ENCODE measurements at places on chromosomes 11 and 22. TPM values are rescaled to one million over a fixed set of nuclear protein-coding genes. Genes with fewer than 3 reads are reported as not detected.
A peak's percentile ranks its signal among the peaks of the same experiment; 100 is the strongest.

GRCh38 chr11:4025248-4025966 lies 69.2 kb upstream of the RRM1 start:
- no peak for DNase-seq

The MRGPRX4 gene
- not detected for total RNA-seq

- DNase-seq, result no peak
These were observed 15.7 kb downstream of the RAC2 start for GRCh38 chr22:37228106-37229011.

DNA sequence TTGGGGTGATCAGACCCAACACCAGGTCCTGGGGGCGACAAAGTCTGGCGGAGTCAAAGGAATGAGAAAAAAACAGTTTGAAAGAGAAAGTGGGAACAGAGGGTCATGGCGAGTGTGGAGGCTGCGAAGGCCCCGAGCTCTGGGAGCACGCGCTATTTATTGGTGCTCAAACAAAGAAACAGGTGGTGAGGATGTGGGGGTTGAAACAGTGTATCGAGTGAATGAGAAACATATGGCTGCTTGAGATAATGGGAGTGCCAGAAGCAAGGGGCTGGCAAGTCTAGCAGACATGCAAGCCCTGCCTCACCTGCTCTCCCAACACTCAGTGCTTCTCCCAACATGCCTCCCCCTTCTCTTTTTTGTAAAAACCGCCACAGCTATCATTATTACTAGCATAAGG lies 7.8 kb upstream of the DUSP18 start:
- DNase-seq, result no peak

DNA sequence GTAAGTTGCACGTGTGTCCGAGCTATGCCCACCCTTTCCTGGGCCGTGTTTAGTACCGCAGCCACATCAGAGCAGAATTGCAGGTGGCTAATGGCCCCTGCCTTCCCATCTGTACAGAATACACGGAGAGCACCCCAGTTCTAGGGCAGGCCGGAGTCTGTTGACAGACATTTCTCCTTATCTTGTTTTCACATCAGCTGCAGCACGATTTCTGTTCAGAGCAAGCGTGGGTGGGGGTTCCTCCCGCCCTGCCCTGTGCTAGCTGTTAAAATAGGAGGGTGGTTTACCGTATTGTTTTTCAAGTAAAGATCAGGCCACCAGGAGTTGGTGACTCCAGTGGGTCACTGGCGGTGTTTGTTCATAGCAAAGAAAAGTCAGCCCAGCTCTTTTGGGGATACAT lies 41.1 kb downstream of the UBASH3B start:
- no peak for DNase-seq

The PKP3 gene
- 0.32 TPM for total RNA-seq

DNA sequence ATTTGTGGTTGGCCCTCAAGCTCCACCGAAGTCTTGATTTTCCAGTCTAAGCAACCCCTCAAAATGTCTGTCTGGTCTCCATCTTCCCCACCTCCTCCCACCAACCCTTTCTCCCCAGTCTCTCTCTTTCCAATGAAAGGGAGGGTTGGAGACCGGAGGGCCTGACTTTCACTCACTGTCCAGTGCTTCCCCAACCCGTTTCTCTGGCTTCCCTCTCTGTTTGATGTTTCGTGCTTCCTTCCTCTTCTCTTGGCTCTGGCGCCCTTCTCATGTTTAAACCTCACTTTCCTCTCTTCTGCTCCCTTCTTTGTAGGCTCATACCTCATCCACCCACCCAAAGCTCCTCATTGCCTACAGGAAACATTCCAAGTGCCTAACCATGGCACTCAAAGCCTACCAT lies 11.1 kb upstream of the VPS37C start:
- DNase-seq, result no peak

The FAU gene
- total RNA-seq, result 714 TPM

The BRD1 gene
- total RNA-seq, result 17.5 TPM

The LDLRAD3 gene
- 1.7 TPM for total RNA-seq

GRCh38 chr11:2825261-2825888 lies 60.2 kb downstream of the CDKN1C start:
- DNase-seq, result peak; percentile 91

DNA sequence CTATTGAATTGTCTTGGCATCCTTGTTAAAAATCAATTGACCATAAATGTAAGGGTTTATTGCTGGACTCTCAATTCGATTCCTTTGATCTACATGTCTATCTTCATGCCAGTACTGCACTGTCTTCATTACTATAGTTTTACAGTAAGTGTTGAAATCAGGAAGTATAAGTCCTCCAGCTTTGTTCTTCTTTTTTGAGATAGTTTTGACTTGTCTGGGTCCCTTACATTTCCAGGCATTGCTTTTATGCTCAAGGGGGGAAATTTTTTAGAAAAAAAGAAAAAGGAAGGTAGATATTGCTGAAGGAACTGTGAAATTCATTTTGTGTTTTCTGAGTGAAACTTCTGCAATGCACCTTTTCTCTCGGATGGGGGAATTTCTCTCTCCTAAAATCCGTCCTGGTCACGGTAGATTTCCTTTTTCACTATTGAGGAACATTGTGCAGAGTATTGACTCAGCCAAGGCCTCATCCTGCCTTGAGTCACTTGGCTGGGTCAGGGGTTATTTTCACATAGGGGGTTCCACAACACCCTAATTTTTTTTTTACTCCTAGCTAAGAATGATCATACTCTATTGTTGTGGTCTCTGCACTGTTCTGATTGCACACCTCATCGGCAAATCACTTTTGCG lies 2.8 kb upstream of the ACER3 start:
- DNase-seq, result no peak

- no peak for DNase-seq
These were observed 8.5 kb downstream of the TFIP11 start for GRCh38 chr22:26503758-26504157.

GRCh38 chr11:116888024-116888423 lies 50.6 kb upstream of the APOA1 start:
- no peak for DNase-seq

DNA sequence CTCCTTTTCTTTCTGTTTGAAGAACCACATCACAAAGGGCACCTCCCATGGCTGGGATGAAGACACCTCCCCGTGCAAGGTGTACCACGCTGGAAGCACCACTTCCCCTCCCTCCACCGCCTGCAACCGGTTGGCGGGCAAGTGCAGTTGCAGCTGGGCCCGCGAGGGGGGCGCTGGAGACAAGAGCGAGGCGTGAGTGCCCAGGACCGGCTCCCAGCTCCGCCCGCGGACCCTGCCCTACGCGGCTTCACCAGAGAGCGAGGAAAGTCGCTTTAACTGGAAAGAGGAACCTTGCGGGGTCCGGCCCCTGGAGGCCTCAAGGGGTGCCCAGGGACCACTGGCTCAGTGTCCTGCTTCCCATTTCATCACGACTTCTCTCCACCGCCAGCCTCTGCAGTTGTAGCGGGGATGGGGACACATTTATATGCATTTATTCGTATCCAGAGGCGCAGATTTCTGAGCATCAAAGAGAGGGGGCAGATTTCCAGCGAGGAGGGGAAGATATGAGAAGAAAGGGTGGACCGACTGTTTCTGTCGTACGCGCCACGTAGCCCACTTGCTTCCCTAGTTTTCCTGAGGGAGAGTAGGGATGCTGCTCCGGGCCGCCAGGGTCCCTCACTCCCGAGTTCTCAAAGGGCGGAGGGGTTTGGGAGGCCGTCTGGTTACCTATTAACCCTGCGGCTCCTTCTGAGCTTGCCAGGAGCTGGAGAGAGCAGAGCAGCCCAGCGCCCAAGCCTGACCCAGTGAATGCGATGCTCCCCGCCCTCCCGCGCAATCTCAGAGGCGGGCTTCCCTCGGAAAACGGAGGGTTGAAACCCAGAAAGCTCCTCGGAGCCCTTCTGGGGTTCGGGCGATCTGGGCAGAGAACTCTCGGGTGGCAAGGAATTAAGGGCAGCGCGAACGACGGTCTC lies 3.5 kb downstream of the ESAM start:
- DNase-seq, result peak; percentile 88

- DNase-seq, result peak; percentile 85
These were observed 764 bp upstream of the PACSIN3 start for GRCh38 chr11:47186700-47187695.

The FGF3 gene
- not detected for total RNA-seq

DNA sequence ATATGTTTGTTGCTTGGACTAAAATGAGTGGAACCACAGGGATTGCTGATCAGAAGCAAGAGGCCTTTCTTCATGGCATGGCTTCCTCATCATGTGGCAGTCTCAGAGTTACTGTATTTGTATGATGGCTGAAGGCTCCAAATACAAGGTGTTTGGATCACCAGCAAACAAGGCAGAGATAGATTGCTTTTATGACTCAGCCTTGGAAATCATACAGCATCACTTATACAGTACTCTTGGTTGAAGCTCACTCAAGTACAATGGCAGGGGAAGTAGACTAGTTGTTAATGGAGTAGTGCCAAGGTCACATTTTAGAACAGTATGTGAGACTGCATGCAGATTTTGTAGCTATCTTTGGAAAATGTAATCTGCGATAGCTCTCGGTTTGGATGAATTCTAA lies 16.6 kb downstream of the CAPRIN1 start:
- DNase-seq, result no peak

- DNase-seq, result peak; percentile 84
These were observed 22.4 kb upstream of the MYH9 start for GRCh38 chr22:36409911-36410756.

The RAG1 gene
- total RNA-seq, result 1.6 TPM

GRCh38 chr22:17322511-17322910 lies 46.7 kb upstream of the CECR2 start:
- no peak for DNase-seq

- no peak for DNase-seq
These were observed 152.0 kb downstream of the WNT11 start for GRCh38 chr11:76054330-76054729.

The TEX12 gene
- 0.54 TPM for total RNA-seq

The SPATA19 gene
- not detected for total RNA-seq

GRCh38 chr11:115928811-115929210 lies 424.6 kb upstream of the CADM1 start:
- no peak for DNase-seq

The FAM180B gene
- total RNA-seq, result 0.22 TPM

The OR10A5 gene
- total RNA-seq, result not detected

The DAGLA gene
- 4.3 TPM for total RNA-seq

DNA sequence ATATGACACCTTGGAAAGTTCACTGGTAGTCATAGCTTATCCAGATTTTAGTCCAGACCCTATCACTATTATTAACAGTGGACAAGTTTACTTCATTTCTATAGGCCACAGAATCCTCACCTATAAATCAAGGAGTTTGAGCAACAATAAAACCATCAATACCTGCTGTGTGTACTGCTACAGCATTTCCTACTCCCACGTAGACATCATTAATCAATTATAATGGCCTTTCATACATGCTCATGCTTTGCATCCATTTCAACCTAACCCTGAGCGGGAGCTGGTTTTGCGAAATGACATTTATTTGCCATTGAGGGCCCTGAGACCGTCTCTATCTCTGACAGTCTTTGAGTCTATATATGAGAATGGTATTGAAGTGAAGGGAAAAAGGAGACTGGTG lies 312.3 kb downstream of the FAT3 start:
- DNase-seq, result no peak

The ANO5 gene
- 59.1 TPM for total RNA-seq

GRCh38 chr11:121741761-121742361 lies 289.1 kb upstream of the SORL1-AS1 start:
- DNase-seq, result peak; percentile 84

DNA sequence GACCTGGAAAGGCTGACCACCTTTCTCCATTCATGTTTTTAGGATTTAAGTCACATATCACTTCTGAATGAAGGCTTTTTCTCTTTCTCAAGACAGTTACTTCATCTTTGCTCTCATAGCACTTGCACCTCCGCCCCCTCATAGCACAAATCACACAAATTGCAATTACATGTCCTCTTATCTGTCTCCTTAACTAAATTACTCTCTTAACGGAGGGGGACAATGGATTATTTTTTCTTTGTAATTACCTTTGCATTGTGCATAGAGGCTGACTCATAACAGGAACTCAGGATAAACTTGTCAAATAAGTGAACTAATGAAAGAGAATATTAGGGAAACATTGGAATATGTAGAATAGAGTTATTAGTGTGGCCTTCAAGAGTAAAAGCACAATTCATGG lies 94.7 kb downstream of the MUC15 start:
- no peak for DNase-seq

GRCh38 chr11:130638033-130638432 lies 189.6 kb downstream of the ADAMTS15 start:
- DNase-seq, result no peak

GRCh38 chr11:68012843-68013610 lies 2.9 kb downstream of the ALDH3B1 start:
- DNase-seq, result no peak

The MAP4K2 gene
- 11.3 TPM for total RNA-seq

DNA sequence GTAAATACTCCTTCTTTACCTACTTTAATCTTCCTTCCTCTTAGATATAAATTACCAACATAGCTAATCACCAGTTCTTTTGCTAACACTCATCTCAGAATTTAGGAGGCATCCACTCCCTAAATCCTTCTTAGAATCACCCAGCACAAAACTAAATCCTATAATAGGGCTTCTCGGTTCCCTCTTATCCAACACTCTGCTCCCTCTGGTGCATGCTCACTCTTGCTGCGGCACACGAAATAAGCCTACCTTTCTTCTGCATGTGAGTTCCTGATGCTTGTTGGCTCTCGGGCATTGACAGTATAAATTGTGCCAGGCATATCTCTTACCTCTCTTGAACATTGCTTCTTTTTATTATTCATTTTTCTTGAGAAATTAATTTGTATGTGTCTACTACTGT lies 61.0 kb downstream of the OR5AK2 start:
- DNase-seq, result no peak

The GRIK4 gene
- total RNA-seq, result not detected

The IGSF22 gene
- 1.4 TPM for total RNA-seq

GRCh38 chr11:130612291-130612851 lies 163.9 kb downstream of the ADAMTS15 start:
- DNase-seq, result no peak

The OR4D6 gene
- not detected for total RNA-seq

DNA sequence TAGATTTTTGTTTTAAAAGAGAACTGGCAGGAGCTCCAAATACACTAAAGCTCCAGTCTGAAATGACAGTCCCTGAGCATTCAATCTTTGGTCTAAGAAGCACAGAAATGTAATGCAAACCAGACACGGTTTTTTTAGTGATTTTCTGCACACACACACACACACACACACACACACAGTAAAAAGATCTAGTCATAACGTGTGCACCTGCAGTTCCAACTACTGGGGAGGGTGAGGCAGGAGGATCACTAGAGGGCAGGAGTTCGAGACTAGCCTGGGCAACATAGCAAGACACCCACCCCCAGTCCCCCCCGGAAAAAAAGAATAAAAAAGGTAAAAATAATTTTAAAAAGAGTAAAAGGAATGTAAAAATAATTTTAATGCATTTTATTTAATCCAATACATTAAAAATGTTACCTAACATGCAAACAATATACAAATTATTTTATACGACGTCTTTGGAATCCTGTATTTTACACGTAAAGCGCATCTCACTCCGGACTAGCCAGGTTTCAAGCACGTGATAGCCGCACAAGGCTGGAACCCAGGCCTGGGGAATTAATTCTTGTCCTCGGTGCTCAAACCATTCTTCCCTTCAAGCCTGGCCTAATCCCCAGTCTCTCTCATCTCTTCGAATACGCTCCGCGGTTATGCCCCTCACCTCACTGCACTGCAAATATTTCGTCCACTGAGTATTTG lies 762 bp upstream of the TBC1D22A start:
- no peak for DNase-seq

GRCh38 chr11:34028425-34028824 lies 23.1 kb upstream of the CAPRIN1 start:
- DNase-seq, result no peak

GRCh38 chr11:11081288-11081687 lies 223.4 kb upstream of the ZBED5 start:
- no peak for DNase-seq

Measured in Right ventricle myocardium inferior (tissue), 1 donor.